Activated CD4-positive, alpha-beta T cell treated with anti-CD3 and anti-CD28 coated beads for 24 hours (primary cell): ENCODE measurements at places on chromosomes 3 and 15.

GRCh38 chr3:109346770-109347295 lies 9.5 kb upstream of the DPPA4 start:
- no peak for DNase-seq

DNA sequence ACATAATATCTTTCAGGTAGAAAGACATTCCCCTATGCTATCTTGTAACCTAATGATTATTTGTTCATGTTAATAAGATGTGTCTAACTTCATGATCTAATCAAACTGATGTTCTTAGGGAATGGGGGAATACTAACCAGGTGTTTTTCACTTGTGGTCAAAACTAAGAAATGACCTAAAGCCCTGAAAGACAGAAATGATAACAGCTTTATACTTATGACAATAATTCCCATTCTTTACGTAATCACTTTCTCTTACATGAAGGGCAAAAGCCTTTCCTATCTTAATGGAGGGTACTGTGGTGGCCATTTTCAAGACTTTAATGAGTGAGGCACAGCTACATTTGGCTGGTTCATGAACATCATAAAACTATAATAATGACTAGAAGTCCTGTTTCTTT lies 33.9 kb upstream of the MEIS2 start:
- DNase-seq = no peak

DNA sequence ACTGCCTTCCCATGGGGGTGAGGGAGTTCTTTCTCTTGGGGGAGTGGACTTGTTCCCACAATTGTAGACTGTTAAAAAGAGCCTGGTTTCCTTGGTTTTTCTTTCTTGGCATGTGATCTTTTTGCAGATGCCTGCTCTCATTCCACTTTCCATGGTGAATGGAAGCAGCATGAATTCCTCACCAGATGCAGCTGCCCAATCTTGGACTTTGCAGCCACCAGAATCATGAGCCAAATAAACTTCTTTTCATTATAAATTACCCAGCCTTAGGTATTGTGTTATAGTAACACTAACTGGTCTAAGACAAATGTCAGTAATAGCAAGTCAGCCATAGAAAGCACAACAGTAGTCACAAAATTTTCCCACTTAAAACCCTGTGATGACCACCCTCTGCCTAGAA lies 260.5 kb upstream of the THBS1 start:
- DNase-seq = no peak

- no peak for DNase-seq
Measured at GRCh38 chr3:193872265-193872753, 263.6 kb upstream of the HES1 start.

GRCh38 chr3:105233010-105233409 lies 133.7 kb upstream of the ALCAM start:
- no peak for DNase-seq

DNA sequence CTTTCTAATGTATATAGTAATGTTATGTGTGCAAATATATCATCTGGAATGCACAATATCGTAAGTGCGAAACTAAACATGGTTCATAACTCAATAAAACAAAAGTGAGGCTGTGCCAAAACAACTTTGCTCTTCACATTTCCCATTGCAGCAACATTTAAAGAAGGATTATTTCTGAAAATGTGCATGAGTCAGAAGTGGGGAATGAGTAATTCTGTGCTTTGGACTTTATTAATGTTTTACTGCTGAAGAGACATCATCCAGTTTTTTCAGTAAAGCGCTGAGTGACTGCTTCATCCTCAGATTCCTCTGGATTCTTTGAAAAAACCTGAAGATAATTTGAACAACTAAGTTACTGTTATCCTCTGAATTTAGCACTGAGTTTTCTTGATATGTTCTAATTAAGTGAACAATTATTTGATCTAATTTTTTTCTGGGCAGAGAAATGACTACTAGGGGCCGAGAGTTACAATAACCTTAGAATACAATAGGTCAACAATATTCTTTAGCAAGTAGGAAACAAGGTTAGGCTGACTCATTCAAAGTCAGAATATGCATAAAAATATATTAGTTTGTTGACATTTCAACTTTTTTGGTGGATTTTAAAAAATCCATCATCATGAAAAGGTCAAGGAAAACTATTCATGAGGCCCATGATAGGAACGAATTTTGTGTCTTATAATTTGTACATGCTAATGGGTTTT lies 20.0 kb upstream of the PLCL2 start:
- DNase-seq = no peak

- no peak for DNase-seq
Measured at GRCh38 chr3:112908252-112908651, 61.6 kb upstream of the CD200R1L start.

DNA sequence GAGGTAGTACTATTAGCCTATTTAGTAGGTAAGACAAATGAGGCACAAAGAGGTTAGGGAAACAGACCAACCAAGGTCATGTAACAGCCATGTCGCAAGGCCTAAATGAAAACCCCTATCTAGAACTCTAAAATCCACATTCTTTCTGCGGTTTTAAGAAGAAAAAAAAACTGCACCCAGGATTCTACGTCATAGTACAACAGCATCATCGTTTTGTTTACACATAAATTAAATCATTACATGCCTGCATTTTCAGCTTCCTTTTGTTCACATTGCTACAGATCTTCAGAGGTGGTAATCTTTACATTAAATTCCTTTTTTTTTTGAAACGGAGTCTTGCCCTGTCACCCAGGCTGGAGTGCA lies 548 bp upstream of the PSMD6 start:
- DNase-seq = no peak

DNA sequence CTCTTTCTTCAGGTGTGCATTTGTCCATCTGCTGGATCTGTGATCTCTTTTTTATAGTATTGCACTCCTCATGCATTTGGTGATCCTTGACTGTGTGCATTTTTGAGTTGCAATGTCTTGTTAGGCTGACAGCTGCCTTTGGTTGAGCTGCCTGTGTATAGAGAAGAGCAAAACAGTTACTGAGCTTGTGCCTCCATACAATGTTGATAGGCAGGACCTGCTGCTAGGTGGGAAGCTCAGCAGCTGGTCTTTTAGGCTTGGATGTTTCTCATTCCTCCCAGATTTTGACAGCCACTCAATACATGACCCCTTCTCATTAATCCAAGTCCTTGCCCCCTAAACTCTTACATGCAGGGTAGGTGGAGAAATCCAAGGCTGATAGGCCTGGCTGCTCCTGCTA lies 74.8 kb upstream of the PIAS1 start:
- no peak for DNase-seq

- DNase-seq = no peak
Measured at GRCh38 chr15:51969728-51970127, 1.9 kb downstream of the LEO1 start.

DNA sequence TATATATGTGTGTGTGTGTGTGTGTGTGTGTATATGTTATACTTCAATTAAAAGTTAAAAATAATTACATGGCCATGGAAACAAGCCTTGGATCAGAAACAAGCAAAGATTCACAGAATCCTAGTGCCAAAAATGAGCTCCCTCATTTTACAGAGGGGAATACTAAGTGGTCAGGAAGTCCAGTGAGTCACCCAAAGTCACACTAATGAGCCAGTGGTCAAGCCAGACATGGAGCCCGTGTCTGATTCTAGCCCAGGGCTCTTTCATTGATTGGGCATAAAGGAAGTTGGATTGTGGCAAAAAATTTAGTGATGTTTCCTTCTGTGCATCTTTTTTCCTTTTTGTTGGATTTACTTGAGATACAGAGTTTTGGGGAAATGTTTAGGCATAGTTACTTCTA lies 152.5 kb upstream of the NPHP3 start:
- DNase-seq = no peak
